ENCODE measurements at places on chromosomes 2 and 18. TPM values are rescaled to one million over a fixed set of nuclear protein-coding genes. Genes with fewer than 3 reads are reported as not detected.

DNA sequence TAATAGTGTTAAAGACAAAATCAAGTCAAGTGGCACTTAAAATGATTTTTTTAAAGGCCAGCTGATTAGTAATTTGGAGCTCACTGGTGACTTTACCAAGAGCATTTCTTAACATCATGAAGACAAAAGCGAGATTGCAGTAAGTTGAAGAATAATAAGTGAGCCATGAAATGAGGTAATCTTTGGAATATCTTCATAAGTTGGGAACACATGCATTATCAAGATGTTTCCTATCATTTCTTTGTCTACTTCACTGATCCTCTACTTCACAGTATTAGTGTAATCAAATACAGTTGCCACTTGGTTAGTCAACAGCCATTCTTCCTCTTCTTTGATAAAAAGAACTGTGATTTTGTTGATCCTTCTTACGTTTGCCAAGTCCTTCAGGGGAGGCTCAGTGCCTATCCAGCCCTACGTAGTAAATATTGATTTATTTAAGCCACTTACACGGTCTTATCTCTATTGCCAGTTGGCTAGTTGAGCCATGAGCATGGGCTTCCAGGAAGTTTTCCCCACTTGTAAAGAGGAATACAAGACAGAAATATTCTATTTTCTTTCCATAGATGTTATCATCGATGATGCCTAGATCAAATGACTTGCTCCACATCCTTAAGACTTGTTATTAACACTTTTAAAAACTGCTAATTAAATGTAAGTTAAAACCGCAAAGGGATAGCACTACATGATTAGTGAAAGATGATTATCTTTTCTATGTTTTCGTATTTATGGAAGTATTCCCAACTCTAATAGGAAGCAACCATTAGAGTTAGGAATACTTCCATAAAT is 46.1 kb downstream of the YES1 start:
- no peak for DNase-seq

ST8SIA3 gene
- not detected for total RNA-seq

- DNase-seq = no peak
These were observed 79.4 kb downstream of the MYCN start for GRCh38 chr2:16019617-16020351.

PRKAG3 gene
- not detected for total RNA-seq

SPP2 gene
- not detected for total RNA-seq

- DNase-seq = no peak
These were observed 28.8 kb downstream of the TUBB6 start for GRCh38 chr18:12336887-12337286.

CYBRD1 gene
- 4.7 TPM for total RNA-seq

DNA sequence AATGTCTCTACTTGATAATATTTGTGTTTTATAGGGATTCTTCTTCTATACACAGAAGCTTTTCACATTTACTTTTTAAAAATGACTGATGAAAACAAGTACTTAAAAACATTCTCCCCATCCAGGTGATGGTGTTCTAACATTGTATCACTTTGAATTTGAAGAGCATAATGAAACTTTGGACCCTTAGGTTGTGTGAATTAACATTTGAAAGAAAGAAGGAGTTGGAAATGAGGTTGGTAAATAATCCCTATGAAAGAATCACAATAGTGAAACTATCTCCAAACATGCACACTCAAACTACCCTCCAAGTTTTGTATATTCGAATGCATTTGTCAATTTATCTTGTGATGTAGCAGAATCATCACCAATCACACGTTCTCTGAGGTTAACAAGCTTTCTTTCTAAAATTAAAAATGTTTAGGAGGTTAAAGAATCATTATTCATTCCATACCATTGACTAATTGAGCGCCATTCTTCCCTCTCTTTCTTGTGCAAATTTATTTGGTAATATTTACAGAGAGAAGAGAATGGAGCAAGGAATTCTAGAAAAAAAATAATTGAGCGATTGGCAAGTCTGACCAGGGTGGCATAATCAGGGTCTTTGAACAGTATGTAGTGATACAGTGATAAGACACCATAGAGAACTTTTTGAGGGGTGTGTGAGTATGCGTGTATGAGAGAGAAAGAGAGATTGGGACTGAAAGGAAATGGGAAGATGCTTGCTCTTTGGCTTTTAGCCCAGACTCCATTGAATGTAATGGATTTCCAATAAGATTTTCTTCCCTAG is 260.0 kb upstream of the NRXN1 start:
- DNase-seq = no peak

MAPRE3 gene
- 2.5 TPM for total RNA-seq

DNA sequence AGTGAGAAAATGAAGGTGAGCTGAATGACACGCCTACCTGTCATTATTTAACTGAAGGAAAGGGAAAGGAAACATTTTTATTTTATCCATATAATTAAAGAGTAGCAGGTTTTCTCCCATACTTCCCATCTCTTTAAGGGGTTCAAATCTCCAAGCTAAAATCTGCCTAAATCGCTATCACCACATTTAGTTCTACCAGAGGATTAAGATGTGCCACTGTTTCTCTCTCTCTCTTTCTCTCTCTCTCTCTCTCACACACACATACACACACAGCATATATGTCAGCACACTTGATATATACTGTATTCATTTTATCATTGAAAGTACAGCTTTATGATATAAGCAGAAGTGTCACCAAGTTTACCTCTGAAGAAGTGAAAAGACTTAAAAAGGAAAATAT is 3.1 kb downstream of the WIPF1 start:
- DNase-seq = no peak

DNA sequence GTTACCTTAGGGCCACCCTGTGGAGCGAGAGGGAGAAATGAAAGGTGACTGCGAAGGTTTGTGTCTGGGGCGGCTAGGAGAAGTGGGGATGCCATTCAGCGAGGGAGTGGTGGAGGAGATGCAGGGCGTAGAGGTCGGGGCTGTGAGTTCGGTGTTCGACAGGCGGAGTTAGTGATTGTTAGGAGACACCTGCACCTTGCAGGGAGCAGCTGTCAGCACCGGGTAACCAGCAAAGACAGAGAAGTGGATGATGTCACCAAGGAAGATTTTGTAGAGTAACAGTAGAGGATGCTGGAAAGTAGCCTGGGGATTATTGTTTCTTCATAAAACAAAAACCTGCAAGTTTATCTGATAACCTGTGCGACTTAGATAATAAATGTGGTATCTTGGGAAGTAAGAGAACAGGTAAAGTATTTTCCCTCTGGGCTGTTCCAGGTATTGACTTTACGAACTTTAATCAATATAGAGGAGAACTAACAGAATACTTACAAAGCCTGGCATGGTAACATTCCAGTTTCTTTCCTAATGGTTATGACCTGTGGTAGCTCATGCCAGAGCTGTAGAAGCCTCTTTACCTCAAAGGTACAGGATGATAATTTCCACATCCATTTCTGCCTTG is 63.8 kb downstream of the SPTBN1 start:
- DNase-seq = no peak

GRCh38 chr2:233414777-233415570 is 60.7 kb downstream of the DGKD start:
- DNase-seq = peak; percentile 78

DNA sequence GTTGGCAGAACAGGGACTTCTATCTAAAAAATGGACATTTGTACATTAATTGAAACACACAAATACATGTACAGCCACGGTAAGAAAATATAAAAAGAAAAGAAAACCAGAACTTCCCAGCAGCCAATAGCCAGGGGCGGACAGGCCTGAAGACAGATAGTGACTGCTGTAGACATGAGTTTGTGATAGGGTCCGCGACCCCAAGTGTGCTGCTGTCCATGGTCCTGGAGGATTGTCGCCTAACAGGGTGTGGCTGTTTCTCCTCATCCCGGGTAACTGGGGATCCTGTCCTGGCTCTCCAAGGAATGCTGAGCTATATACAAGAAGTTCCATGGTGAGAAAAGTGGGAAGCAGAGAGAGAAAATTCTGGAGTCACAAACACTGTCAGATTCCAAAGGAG is 266.5 kb upstream of the SALL3 start:
- no peak for DNase-seq

DNA sequence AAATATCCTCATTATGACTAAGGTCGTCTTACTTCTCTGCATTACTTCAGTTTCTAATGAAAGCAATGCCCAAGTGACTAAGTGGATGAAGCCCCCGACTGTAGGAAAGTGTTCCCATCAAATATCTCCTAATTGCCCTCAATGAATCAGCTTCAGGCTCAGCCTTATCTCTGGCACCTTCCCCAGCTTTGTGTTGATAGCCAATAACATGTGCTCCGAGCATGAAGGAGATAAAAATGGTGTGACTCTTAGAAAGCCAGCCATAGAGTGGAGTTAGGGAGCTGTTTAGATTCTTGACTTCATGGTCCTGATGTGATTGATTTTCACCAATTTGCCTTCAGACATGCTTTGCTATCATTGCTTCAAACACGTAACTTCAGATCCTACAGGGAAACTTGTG is 339.2 kb upstream of the NRP2 start:
- no peak for DNase-seq

LOXL3 gene
- 1.5 TPM for total RNA-seq

YES1 gene
- 16.3 TPM for total RNA-seq

DNA sequence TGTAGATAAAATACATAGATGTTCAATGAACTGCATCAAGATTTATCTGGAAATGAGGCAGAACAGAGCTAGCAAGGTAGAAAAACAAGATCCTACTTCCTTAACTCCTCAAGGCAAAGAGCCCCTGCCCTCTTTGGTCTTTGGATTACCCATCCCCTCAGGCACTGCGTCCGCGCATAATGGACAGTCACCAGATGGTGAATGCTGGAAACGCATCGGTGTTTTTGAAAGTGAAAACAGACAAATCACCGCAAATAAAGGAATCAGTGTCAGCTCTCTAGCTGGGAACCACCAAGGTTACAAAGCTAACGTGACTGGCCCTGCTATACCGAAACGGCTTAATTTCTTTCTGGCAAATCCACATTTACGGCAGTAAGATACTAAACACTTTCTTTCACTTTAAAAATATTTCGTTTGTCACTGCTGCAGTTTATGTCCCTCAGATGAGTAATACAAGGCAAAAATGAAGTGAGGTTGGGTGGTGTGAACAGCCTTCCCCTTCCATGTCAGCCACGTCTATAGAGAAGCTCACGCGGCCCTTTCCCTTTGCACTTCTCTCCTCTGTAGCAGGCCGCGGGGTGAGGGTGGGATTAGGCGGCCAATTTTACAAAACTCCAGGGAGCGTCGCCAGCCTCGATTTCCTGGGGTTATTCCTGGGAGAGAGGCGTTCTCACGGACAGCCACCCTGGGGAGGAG is 627 bp upstream of the GALR1 start:
- DNase-seq = peak; percentile 55

DNA sequence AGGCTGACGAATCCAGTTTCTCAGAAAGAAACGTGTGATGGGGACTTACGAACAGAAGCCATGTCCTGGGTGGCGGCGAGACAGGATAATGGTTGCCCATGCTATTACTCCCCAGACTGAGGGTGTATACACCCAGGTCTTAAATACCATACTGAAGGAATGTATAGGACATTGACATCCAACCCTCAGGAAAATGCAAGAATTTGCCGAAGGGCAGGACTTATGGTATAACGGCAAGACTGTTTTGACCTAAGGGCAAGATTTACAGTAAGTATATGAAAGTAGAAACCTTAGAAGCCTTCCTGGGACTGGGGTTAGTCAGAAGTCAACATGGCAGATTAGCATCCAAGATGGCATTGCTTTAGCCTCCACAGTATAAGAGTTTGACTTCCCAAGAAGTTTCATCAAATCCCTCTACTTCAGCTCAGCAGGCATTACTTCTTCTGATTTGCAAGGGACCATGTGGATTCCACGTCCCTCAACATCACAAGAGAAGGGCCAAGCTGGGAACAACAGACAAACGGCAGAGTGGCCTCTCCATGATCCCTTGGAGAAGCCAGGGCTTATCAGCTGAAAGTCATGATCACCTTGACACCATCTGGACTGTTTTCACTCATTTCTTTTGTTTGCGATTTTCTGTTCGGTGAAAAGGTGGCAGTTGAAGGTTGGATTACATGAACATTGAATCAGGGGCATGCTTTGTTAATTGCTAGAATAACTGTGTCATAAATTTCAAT is 21.1 kb downstream of the ST3GAL5 start:
- no peak for DNase-seq

GRCh38 chr18:48827291-48828193 is 123.2 kb downstream of the SMAD7 start:
- no peak for DNase-seq

- DNase-seq = no peak
These were observed 30.2 kb downstream of the AMER3 start for GRCh38 chr2:130785466-130786055.

FBXO36 gene
- 0.71 TPM for total RNA-seq

DNA sequence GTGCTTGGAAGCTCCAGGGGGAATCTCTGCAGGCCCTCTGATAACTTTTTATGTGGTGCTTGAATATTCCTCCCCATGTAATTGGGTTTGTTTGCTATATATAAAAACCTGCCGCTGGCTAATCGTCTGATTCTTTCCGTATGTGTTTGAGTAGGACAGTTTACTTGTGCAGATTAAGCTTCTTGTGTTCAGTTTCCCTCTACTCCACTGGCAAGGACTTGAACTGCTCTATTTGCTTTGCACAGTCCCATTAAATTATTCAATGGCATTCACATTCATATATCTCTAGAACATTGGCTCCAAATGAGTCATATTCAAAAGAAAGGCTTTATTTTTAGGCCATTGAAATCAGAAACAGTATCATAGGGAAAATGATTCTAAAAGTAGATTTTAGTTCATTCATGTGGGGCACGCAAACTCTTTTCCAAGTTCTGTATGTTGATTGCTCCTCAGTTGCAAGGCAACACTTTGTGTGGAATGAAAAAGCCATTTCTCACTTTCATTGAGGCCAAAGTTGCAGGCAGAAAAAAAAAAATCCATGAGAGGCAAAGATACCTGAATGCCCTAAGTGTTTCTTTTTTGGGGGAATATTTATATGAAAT is 1682.3 kb upstream of the PIK3C3 start:
- DNase-seq = no peak

- no peak for DNase-seq
These were observed 199.6 kb upstream of the MMADHC start for GRCh38 chr2:149787206-149787605.

DNA sequence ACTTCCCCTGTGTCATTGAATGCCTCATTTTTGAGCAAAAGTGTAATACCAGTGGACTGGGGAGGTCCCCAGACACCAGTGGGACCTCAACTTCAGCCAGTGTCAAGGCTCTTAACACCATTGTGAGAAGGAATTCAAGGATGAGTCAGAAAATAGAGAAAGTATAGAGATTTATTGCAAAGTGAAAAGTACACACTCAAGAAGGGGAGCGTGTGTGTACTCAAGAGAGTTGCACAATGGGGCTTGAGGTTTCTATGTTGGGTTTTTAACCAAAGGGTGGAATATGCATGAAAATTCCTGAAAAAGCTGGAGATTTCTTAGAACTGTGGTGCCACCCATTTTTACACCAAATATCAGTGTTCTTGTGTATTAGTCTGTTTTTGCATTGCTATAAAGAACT is 81.9 kb downstream of the ADCYAP1 start:
- DNase-seq = no peak

- DNase-seq = no peak
These were observed 237.3 kb downstream of the OSR1 start for GRCh38 chr2:19120941-19121750.

TCF23 gene
- not detected for total RNA-seq

- no peak for DNase-seq
These were observed 60.9 kb downstream of the C18orf63 start for GRCh38 chr18:74376523-74376922.

Data from activated CD4-positive, alpha-beta T cell treated with anti-CD3 and anti-CD28 coated beads, Interleukin-2, amount 10 ng/mL, durations not matched to agents 24 days and 14 days (primary cell).